ENCODE measurements at places on chromosomes 13 and 19.

DNA sequence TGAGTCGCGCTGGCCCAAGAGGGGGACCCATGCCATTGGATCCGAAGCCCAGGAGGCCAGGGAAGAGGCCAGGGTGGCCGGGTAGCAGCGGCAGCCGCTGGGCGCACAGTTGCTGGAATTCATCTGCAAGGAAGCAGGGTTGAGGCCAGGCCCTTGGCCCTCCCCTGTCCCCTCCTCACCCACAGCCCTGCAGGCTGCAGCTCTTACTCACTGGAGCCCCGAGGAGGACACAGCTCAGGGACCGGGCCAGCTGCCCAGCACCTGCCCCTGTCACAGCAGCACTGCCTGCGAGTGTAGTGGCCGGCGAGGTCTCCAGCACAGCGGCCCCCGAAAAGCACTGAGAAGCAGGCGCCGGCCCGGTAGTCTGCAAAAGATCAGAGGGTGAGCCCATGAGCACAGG is 11.2 kb downstream of the FBN3 start:
- DNase-seq, result no peak

DNA sequence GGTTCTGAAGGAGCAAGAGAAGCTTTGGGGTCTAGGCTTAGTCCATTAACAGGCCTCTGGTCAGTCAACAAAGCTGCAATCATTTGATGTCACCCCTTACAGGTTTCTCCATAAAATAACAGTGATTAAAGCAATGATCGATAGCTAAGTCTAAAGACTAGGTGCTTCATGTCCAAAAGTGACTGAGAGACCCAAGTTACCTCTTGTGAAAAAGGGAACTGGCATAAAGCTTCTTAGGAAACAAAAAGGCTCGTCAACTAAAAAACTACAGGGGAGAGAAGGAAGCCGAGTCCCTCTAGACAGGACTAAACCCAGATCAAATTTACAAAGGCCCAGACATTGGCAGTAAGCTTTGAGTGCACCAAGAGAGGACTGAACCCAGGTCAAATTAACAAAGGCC is 2.2 kb downstream of the DCUN1D2 start:
- DNase-seq, result no peak

DNA sequence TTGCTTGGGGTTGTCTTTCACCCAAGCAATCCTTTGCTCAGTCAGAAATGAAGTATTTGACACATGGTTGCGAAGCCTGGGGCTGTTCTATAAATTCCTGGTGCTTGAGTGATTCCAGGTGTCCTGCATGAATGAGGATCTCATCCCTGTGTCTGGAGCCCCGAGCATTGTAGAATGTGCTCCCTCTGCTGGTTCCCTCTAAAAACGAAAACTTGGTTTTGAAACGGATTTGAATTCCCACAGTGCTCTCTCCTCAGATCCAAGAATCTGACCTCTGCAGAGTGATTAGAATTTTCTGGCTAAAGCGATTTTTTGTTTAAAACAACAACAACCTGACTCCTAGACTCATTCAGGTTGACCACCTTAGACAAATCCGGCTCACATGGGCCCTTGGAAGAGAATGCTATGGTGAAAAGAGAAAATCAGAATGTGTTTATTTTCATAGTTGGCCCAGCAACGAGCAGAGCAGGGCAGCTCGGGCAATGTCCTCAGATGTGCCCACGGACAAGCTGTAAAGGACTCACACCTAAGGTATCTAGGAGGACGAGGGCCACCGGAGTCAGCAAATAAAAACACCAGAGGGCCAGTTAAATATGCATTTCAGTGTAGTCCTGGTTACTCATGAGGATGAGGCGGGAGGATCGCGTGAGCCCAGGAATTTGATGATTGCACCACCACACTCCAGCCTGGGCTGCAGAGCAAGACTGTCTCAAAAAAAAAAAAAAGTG is 8.7 kb upstream of the ATP12A start:
- DNase-seq, result peak; percentile 67

GRCh38 chr13:95380468-95381211 is 79.4 kb upstream of the ABCC4 start:
- DNase-seq, result peak; percentile 83

DNA sequence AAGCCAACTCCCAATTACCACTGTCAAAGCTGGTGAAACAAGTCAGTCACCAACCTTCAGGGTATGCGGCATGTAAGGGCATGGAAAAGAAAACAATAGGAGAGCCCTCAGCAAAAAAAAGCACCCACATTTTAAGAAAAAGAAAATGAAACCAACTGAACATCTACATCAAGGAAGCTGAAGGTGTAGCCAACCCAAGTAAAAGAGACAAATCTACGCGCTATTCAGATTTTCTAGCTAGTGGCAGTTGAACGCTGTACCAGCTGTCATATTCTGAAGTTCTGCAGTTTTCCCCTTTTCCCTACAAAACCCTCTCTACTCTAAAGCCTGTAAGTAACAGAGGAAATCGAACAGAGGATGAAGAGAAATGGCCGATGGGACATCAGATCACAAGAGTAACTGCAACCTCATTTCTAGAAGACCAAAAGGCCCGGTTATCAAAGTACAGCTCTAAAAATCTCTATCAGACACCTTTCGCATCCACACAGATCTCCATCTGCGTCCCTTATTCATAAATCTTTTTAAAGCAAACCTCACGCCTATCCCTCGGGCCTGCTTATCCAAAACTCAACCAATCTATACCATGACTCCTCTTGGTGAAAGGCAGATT is 1.4 kb downstream of the MYCBP2 start:
- peak; percentile 18 for DNase-seq

DNA sequence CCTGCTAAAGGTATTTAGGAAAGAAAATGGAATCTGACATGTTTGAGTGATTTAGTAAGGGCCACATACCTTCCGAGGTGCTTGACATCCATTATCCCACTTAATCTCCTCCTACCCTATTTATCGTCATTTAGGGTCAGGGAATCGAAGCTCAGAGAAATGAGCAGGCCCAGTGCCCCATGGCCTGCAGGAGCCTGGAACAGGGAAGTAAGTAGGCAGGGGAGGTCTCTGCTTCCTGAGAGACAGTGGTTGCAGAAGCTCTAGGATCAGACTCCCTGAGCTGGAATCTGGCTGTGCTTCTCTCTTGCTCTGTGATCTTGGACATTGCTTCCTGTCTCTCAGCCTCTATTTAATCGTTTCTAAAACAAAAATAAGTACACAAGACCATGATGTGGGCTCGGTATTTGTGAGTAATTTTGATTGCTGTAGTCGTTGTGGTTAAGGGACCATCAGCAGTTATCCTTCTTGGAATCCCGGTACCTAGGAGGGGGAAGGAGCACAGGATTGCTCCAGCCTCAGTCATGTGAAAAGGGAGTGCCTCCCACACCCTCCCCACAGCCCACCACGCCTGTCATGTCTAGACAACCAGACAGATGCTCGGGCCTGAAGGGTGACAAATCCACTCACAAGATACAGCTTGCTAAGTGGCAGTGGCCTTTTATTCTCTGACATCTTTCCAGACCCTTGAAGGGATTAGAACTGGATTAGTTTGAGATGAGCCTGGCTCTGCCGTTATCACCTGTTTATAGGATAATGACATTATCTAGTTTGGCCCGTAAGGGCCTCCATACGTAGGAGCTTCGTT is 169.2 kb upstream of the TSHZ3 start:
- no peak for DNase-seq

GRCh38 chr19:17404015-17404414 is 1.4 kb downstream of the BST2 start:
- no peak for DNase-seq

GRCh38 chr19:54415901-54416673 is 823 bp downstream of the TTYH1 start:
- peak; percentile 76 for DNase-seq

- DNase-seq, result no peak
Observed at GRCh38 chr13:30224732-30225131, 82.6 kb downstream of the KATNAL1 start.

GRCh38 chr13:61880578-61881283 is 465.1 kb upstream of the PCDH20 start:
- DNase-seq, result no peak

DNA sequence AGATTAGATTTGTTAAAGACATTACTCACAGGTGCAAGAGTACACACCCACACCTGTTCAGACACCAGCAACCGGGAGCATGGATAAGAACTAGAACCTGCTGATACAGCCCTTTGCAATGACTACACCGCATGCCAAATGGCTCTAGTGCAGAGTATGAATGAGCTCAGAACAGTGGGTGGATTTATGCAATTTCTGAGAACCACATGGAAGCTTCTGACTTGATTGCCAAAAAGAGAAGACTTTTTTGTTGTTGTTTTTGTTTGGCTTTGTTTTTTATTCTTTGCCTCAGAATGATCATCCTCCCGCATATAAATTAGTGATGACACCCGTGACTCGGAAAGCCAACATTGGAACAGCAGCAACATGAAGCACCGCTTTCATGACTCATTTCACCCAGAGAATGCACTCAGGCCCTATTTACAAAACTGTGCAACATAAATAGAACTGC is 77.4 kb upstream of the LRCH1 start:
- DNase-seq, result no peak

- DNase-seq, result no peak
Observed at GRCh38 chr19:53396525-53396868, 1.5 kb downstream of the ZNF765 start.

DNA sequence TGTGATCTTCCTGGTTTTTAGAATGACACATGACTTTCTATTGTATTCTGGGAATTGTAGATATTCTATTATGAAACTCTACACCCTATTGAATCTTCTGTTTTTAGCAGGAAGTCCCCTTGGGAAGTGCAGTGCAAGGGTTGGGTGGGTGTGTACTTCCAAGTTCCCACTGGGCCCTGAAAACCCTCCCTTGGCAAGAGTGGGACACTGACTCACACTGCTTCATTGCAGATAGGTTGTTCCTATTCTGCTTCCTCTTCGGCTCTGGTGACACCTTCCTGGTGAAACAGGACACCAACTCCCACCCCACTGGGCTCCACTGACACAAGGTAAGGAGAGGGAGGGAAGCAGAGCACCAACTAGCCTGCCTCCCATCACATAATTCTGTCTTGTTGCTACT is 121.8 kb downstream of the KCTD12 start:
- no peak for DNase-seq

- peak; percentile 48 for DNase-seq
Observed at GRCh38 chr19:18939922-18940768, 872 bp downstream of the HOMER3 start.

- no peak for DNase-seq
Observed at GRCh38 chr19:42293540-42293939, 8.4 kb upstream of the PRR19 start.

DNA sequence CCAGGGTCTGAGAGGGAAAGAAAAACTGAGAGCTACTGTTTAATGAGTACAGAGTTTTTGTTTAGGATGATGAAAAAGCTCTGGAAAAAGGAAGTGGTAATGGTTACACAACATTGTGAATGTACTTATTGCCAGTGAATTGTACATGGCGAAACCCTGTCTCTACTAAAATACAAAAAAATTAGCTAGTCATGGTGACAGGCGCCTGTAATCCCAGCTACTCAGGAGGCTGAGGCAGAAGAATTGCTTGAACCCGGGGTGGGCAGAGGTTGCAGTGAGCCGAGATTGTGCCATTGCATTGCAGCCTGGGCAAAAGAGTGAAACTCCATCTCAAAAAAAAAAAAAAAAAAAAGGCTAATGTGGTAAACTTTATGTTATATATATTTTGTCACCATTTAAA is 96.3 kb downstream of the VWA8 start:
- no peak for DNase-seq

DNA sequence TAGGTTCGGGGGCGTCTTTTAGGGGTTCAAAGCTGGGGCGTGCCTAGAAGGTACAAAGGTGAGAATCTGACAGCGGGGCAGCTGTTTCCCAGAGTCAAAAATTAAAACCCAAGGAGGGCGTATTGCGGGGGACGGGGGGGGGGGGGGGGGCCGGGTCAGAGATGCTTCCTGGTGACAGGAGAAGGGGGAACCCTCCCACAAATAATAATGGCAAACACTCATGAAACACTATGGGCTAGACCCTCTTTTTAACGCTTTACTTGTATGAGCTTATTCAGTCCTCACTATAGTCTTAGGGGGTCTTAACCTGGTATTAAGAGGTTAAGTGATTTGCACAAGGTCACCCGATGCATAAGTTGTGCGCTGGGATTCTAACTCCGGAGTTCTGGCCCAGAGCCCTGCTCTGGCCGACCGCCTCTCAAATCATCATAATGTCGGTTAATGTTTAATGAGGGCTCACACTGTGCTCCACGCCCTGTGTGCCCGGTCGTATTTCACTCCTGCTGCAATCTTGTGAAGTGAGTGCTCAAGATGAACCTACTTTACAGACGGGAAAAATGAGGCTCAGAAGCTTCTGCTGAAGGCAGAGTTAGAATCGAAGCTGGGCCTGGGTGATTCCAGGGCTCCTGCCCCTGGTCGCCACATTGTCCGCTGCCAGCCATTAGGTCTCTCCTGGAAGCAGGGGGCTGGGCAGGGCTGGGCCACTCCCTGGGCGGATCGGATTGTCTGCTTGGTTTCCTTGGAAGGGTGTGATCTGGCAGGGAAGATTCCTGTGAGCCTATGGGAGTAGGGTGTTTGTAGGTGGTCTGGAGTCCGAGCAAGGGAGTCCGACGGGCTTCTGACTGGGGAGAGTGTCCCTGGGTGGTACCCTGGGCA is 964 bp downstream of the PAK4 start:
- DNase-seq, result peak; percentile 29

- DNase-seq, result no peak
Observed at GRCh38 chr13:75936791-75937190, 300.7 kb downstream of the LMO7 start.

GRCh38 chr13:80116107-80116506 is 224.8 kb downstream of the SPRY2 start:
- DNase-seq, result no peak

- no peak for DNase-seq
Observed at GRCh38 chr19:9250630-9251029, at the start of gene OR7E24. OR7E24 (plus strand) TSS chr19:9250930; CDS start chr19:9251044, 114 bp downstream.

GRCh38 chr19:44645407-44646048 is 1.8 kb downstream of the PVR start:
- no peak for DNase-seq

DNA sequence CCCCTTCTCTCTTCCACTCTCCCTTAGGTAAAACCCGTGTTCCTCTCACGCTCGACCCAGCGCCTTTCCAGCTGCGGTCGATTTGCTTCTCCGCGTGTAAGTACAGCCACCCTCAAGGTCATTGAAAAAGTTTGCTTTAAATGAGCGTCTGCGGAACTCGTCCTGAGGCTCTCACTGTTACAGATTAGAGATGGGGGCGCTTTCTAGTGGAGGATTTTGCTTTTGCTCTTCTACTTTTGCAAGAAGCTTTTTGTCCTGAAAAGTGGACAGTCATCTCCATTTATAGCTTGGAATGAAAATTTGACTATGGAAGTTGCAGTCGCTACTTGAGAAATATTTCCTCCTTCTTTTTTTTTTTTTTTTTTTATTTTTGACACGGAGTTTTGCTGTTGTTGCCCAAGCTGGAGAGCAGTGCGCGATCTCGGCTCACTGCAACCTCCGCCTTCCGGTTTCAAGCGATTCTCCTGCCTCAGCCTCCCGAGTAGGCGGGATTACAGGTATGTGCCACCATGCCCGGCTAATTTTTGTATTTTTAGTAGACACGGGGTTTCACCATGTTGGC is 595 bp upstream of the RAB20 start:
- no peak for DNase-seq

- no peak for DNase-seq
Observed at GRCh38 chr13:71156550-71156949, 710.5 kb downstream of the DACH1 start.

GRCh38 chr13:46496086-46496485 is 56.9 kb upstream of the LRCH1 start:
- DNase-seq, result no peak

- peak; percentile 77 for DNase-seq
Observed at GRCh38 chr13:21639561-21639960, 31.3 kb upstream of the FGF9 start.

- no peak for DNase-seq
Observed at GRCh38 chr19:54502518-54503048, at the start of gene LAIR2. LAIR2 (plus strand) TSS chr19:54502831; CDS start chr19:54502919, 88 bp downstream.
